ENCODE measurements at places on chromosomes 12 and 14.

- no peak for DNase-seq
Measured at GRCh38 chr12:72274931-72275330, 2.8 kb downstream of the TRHDE start.

GRCh38 chr12:70482764-70483163, 116.7 kb downstream of the KCNMB4 start:
- DNase-seq, result no peak

- DNase-seq, result no peak
Measured at GRCh38 chr14:64038841-64039542, 186.2 kb downstream of the SYNE2 start.

GRCh38 chr12:45701296-45701695, 28.2 kb upstream of the ARID2 start:
- no peak for DNase-seq

DNA sequence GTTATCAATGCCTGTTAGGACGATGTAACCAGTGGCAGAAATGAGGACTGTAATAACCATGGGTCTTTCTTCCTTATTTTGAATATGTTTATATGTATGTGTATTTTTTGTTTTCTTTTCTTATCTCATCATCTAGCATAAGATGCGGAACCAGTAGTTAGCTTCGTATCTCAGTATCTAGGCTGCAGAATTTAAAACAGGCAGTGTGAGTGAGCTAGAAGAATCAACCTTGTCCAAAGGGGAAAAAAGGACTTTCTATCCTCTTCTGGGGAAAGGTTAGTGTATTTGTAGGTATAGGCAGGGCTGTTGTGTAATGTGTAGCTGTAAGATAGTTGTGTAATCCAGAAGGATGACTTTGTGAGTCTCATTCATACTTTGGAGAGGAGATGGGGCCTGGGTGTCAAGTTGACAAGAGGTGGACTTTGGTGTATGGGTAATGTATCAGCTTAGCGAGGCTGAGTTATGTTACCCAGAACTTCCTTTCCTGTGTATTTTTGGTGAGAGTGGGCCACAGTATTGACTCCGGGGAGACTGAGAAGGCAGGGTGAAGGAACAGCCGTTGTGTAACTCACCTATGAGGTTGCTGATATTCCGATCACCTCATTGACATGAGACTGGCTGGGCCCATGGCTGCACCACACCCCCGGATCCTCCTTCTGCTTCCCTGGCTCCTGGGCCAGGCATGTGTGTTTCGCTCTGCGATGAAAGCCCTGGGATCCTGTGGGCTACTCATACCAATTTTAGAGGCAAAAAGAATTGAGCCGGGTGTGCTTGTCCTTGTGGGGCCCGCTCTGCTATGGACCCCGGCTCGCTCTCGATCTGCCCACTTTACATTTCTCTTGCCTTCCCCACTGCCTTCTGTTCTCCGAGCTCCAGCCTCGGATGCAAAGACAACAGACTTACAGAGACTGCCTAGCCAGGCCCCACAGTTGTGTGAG, 24.3 kb downstream of the DLK1 start:
- DNase-seq, result no peak

DNA sequence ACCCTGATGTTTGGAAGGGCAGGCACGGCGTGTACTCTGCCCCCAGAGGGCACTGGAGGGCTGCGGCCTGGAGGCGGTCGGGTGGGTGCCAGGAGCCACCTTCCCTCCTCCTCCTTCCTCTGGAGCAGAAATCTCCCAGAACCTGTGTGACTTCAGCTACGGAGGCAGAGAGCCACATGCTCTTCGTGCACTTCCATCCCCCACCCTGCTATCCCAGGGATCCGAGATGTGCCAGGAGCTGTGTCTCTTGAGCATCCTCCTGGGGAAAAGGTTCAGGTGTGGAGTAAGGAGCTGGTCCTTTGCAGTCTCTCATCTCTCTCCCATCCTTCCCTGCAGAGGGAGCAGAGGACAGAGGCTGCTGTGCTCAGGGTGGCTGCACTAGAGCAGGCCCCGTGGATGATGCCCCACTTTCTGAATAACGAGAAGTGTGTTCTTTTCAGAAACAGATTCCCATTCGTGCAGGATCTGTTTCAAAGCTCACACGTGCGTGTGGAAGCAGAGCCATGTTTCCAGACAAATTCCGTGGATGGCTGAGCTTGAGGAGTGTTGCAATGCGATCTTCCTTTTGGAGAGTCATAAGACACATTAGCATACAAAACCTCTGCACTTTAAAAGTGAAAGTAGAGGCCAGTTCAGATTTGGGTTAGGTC, 162.9 kb downstream of the ADGRD1 start:
- no peak for DNase-seq

DNA sequence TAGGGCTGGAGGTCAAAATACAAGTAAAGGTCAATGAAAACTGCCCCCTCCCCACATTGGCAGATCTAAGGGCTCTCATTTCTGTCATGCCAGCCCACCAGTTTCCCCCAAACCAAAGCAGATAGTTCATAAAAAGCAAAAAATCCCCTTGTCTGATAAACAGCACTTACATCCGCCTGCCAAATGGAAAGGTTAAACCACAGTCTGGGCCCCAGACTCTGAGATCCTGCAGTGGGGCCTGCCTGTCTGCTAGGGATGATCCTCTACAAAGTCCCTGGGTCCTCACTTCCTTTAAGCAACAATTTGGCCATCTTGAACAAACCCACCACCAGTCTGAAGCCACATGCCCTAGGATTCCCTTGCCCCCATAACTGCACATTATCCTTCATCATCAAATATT, 9.7 kb upstream of the RPS26 start:
- no peak for DNase-seq

GRCh38 chr14:42277840-42278239, 671.2 kb downstream of the LRFN5 start:
- no peak for DNase-seq

DNA sequence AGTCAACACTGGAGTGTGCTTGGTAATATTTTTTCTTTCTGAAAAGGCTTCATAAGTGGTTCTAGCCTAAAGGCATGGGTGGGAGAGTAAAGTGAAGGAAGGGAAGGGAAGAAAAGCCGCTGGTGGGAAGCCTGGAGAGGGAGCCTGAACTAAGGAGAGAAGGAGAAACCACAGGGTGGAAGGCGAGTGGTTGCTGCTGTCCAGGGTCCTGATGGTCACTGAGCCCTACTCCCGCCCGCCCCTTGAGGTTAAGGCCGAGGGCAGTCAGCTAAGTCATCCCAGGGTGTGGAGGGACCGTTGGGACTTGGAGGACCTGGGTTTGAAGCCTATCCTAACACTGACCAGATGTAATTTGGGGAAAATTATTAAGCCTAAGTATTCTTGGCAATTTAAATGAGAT, 189.1 kb downstream of the PIWIL1 start:
- DNase-seq, result no peak

- DNase-seq, result peak; percentile 37
Measured at GRCh38 chr14:89365061-89365801, 51.8 kb downstream of the FOXN3 start.

GRCh38 chr12:89016970-89017778, 335.1 kb downstream of the DUSP6 start:
- peak; percentile 29 for DNase-seq

GRCh38 chr12:132170637-132171292, 26.5 kb downstream of the NOC4L start:
- DNase-seq, result no peak

DNA sequence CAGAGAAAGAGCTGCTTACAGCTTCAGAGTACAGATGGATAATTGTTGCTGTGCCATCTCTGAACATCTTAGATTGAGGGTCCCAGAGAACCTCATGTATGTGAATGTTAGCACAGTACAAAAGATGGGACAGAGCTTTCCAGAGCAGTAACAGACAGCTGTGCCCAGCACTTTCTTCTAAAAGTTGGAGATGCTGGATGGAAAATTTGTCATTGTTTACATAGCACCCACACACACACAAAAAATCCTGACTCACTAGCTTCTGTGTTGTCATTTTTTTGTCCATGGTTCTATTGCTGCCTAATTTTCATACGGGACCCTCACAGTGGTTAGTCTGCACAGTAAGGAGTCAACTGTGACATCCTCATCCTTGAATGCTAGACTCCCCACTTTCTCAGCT, 374.7 kb downstream of the DIO2 start:
- DNase-seq, result no peak
